GOT3 (cell line): ENCODE measurements at places on chromosomes 1 and 21.

GRCh38 chr1:16231331-16232315, 5.4 kb downstream of the CPLANE2 start:
- no peak for DNase-seq

DNA sequence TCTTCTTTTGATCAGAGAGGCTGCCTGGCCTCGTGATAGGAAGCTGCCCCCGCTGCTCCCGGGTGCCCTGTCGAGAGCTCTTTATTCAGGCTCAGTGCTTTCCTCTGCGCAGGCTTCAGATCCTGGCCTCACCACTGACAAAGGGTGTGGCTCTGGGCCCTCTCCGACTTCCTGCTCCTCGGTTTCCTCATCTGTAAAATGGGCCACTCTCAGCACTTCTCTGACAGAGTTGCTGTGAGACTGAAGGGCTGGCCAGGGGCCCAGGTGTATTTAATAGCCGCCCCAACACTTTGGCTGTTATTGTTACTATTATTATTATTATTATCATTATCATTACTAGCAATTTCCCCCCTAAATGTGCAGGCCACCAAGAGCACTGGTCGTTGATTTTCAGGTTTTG, 61.0 kb upstream of the EFHD2 start:
- DNase-seq: no peak

DNA sequence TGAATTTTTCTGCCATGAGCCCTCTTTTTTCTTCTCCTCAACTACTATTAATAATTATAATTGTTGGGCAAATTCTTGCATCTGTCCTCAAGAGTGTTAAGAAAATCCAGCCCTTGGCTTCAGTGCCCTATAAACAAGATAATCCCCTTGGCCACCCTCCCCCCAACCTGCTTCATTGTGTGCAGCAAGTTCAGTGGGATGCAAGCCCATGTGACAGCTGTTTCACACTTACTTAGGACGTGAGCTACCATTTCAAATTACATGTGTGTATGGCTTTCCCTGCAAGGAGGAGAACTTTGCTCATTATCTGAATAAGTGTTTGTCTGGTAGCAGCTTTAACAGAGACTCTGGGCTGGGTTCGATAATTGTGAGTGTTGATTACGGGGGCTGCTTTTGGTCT, 276.2 kb downstream of the CACNA1E start:
- no peak for DNase-seq

GRCh38 chr1:208026880-208027438, 116.0 kb upstream of the CD34 start:
- no peak for DNase-seq

DNA sequence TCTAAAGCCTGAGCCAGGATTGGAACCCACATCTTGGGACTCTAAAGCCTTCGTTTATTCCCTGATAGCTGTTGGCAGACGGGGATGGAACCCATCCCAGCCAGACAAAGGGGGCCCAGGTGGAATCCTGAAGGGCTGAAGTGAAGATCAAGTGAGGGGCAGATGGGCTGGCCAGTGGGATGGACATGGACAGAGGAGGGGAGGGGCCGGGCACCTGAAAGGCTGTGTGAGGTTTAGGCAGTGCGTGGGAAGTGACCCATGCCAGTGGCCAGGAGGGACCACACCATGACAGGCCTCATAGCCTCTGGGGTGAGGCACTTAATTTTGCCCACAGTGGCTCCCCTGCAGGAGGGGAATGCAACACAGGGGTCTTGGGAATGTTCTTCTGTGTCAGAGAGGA, 44.6 kb upstream of the DMRTB1 start:
- no peak for DNase-seq

GRCh38 chr1:245111073-245111472, 43.7 kb upstream of the KIF26B start:
- DNase-seq: no peak

DNA sequence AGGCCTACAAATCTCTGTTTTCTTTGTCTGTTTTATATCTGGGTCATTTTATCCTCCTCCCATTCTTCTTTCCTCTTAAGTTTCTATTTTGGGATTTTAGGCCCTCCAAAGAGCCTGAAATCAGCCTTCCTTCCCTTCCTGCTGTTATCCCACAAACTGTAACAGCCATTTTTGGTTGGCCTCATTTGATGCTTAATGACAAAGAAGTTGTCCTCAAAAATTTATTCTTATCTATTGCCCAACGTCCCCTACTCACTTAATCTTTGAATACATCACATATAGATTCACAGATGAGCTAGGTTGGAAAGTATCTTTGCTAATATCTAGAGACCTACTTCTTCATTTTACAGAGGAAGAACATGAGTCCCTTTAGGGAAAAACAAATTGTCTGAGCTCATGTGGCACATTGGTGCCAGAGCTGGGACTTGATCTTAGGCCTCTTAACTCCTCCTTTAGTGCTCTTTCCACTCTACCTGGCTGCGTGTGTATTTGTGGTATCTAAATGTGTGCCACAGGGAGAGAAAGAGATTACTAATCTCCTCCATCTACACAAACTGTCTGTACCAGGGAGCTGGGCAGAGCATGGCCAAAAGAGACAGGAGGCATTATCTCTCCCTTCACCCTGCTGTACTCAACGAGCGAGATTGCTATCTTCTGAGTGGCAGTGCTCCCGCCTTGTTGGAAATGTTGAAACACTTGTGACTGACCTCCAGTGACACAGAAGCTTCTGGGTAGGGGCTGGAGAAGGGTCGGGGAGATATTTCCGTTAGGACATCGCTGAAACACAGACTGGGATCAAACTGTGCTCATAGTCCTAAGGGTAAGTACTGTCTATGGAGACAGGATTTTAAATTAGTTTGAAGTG, 30.1 kb downstream of the RHEX start:
- DNase-seq: no peak
